ENCODE measurements at places on chromosomes 7 and 10.
A peak's percentile ranks its signal among the peaks of the same experiment; 100 is the strongest.

DNA sequence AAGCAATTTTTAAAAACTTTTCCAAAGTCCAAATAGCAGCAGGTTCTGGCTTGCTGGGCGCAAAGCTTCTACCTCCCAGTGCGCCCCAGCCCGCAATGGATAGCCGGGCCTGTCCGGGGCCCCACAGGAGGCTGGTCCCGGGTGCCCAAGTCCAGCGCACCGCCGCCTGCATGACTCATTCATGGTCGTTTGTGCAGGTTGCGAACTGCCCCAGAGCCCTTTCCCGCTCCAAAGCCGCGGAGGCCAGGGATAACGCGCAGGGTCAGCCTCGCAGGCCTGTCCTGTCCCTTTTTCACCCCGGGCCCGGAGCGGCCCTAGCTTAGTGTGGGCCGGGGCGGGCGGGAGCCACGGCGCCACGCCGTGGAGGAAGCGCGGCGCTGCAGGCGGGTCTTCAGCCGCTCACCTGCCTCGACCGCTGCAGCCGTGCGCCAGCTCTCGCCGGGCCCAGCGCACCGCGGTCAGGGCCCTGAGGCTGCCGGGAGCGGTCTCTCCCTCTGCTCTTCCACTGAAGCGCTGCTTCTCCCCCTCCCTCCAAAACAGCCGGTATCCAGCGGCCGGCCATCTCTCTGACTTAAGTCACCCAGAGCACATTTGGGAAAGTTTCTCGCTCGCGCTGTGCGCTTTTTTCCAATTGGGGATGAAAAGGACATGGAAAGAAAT is 1.7 kb upstream of the EGR2 start:
- DNase-seq = peak; percentile 62

DNA sequence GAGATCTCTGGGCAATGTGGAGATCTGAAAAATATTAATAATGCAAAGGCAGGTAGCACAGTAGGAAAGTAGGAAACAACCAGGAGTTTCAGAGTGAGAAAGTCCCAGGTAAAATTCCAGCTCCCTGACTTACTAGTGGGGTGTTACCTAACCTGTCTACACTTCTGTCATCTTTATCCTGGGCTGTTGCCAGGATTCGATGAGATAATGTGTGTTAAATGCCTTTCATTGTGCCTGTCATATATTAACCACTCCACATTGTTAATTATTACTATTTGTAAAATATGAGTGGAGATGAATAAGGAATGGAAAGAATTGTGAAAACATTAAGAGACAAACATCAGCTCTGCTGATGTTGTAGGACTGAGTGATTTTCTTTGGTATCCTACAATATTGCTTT is 50.0 kb upstream of the FRMD4A start:
- no peak for DNase-seq

- no peak for DNase-seq
Observed at GRCh38 chr7:40786909-40787308, 652.1 kb downstream of the SUGCT start.

DNA sequence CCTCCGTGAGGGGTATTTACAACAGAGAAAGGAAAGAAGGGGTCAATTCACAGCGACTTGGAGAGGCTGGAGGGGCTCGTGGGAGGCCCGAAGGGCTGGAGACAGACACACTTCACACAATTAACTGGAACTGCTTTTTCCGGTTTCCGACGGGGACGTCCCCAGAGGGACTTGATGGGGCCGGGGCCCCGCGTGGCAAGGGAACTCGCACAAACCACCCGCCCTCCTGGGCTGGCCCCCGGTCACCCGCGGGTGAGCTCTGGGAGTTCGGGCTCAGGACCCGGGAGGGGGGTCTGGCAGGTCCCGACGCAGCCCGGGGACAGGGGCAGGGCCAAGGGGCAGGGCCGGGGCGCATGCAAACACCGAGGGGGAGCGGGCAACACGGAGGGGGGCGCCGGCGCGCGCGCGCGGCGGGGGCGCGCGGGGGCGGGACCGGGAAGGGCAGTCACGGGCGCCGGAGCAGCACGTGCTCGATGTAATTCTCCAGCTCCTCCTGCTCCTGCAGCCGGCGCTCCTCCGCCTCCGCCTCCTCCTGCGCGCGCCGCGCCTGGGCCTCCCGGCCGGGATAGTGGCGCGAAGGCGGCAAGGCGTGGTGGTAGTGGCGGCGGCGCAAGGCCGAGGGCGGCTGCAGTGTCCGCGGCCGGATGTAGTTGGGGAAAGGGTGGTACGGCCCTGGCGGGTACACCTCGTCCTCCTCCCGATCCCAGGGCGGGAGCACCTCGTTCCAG is 2.7 kb downstream of the VGF start:
- peak; percentile 43 for DNase-seq

DNA sequence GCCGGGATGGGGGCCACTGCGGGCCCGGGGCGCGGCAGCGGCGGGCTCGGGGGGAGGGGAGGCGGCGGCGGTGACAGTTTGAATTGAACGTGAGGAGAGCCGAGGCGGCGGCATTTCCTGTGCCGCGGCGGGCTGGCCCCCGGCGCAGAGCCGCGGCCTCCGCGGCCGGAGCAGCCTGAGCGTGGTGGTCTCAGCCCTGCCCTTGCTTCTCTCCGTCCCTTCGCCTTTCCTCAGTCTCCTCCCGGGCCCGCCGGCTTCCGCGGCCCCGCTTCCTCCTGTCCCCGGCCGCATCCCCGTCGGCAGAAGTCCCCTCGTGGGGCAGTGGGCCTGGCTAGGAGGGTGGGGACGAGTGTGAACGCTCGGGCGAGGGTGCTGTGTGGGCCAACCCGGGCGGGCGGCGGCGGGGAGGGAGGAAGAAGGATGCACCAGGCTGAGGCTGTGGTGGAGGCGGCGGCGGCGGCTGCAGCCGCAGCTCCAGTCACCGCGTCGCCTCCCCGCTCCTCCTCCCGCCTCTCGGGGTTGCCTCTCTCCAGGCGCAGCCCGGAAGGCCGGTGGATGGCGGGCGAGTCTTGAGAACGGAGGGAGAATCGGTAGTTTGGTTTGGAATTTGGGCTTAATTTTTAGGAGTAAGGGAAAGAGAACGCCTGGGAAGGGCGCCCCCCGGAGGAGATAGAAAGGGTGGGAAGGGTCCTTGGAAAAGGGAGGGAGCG is 690 bp downstream of the SEPTIN7 start:
- peak; percentile 36 for DNase-seq

DNA sequence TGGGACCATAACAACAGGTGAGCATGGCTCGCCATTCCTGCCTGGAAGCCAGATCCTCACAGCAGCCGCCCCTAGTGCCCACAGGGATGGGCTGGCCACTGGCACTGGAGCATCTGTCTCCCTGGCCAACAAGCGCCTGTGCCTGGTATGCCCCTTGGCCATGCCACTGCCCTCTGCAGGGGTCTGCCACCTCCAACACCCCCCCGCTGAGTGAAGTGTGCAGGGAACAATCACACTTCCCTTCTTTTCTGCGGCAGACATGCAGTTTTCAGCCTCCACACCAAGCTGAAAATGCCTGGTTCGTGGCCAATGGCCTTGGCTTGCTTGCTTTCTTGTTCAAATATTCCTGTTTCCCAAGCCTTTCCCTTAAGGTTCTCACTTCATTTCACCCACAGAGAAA is 50.7 kb downstream of the HSPA12A start:
- no peak for DNase-seq

- no peak for DNase-seq
Observed at GRCh38 chr7:139094596-139094995, 14.9 kb downstream of the ZC3HAV1 start.

DNA sequence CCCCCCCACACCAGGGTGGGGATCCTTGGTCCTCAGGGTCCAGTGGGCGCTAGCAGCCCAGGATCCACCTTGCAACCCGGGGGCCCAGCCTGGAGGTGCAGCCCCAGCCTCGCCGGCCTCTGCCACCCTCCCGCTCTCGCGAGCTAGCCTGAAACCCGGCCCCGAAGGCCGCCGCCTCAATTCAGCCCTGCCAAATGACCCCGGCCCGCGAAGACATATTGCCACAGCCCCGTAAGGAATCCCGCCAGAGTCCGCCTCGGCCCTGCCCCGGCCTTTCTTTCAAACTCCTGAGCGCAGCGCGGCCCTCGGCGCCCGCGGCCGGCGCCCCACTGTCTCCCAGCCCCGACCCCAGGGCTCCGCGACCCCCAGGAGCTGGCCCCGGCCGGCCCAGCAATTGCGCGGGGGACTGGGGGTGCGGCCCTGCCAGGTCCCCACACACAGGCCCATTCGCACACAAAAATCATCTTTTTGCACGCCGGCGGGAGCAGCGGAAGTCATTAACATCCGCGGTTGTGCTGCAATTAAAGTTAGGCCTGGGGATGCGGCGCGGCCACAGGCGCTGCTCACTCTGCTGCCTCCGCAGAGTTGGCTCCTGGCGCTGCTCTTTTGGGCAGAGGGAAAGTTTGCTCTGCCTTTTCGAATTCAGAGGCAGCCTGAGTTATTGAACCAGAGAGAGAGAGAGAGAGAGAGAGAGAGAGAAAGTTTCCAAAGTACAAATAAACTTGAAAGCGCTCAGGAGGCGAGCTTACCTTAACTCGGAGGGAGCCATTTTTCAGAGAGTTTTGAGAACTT is 4.0 kb downstream of the HOXA5 start:
- no peak for DNase-seq

DNA sequence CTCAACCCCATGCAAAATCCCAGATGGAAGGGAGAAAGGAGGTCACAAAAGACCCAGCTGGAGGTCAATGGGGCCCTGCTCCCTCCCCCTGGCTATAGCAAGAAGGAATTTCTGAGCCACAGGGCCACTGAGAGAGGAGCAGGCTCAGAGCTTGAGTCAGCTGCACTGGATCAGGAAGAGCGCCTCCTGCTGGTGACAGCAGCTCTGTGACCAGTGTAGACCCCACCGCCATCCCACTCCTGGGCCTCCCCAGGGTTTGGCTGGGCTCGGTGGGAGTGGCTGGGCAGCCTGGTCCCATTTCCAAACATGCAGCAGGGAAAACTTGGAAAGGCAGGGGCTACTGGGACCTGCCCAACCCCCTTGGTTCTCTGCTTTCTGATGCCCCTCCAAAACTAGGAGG is 31.5 kb upstream of the PRLHR start:
- DNase-seq = no peak

GRCh38 chr7:30893357-30893756 is 18.3 kb upstream of the AQP1 start:
- no peak for DNase-seq

DNA sequence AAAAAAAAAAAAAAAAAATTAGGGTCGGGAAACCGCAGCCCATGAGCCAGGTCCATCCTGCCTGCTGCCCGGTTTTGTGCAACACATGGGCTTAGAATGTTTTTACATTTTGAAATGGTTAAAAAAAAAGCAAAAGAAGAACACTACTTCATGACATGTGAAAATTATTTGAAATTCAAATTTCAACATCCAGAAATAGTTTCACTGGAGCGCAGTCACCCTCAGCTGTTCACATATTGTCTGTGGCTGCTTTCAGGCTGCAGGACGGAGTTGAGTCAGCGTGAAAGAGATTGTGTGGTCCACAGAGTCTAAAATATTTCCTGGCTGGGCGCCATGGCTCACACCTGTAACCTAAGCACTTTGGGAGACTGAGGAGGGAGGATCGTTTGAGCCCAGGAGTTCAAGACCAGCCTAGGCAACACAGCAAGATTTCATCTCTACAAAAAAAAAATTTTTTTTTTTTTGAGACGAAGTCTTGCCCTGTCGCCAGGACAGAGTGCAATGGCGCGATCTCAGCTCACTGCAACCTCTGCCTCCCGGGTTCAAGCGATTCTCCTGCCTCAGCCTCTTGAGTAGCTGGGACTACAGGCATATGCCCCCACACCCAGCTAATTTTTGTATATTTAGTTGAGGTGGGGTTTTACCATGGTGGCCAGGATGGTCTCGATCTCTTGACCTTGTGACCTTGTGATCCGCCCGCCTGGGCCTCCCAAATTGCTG is 63.9 kb upstream of the ECHDC3 start:
- DNase-seq = no peak

GRCh38 chr7:27478084-27478483 is 184.6 kb downstream of the HIBADH start:
- no peak for DNase-seq

GRCh38 chr7:8125680-8126444 is 136.1 kb downstream of the ICA1 start:
- DNase-seq = no peak

DNA sequence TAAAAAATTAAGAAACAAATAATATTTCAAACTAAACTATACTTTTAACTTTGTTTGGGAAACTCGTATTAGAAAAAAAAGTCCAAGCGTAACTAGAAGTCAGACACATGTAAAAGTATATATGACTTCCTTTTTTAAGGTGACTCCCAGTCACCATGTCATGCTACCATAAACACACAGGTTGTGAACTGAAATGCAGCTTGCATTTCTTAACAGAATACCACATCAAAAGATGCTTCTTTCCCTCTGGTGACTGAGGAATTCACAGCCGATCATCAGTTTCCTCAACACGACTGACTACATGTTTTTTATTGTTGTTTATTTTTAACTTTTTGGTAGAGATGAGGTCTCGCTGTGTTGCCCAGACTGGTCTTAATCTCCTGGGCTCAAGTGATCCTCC is 445.0 kb downstream of the PARD3 start:
- no peak for DNase-seq

DNA sequence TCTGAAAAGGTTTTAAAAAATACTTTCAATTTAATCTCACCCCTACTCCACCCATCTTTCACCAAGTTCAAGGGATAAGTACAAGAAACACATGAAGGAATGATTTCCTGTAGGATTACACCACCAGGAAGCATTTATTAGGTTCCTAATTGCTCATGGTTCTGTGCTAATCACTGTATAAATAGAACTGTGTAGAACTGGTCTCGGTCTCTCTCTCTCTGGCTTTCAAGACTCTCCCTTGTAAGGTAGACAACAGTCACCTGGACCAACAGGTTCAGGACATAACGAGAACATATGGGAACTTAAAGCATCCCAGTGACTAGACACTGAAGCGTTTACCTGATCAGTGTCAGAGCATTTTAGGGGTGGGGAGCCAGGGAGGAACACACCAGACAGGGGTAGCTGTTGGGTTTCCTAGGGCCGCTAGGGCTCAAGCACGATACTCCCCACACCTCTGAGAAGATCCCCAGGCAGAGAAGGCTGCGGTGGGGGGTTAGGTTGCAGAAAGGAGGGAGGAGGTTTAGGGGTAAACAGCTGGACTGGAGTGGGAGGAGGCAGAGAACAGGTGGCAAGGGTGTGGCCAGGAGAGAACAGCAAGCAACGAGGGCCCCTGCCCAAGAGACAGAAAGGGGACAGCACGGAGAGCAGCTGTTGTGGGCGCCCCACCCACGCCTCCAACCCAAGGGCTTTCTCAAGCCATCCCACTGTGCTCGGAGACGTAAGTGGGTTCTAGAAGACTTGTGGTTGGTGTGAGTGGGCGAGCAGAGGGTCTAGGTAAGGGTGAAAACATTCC is 52.5 kb upstream of the USP6NL start:
- no peak for DNase-seq

- DNase-seq = no peak
Observed at GRCh38 chr7:81833401-81833800, 63.6 kb upstream of the HGF start.

- no peak for DNase-seq
Observed at GRCh38 chr10:33621101-33621500, 286.6 kb upstream of the NRP1 start.

- no peak for DNase-seq
Observed at GRCh38 chr7:33220231-33220630, 90.9 kb downstream of the BBS9 start.
